ENCODE measurements at places on chromosomes 4 and X.

DNA sequence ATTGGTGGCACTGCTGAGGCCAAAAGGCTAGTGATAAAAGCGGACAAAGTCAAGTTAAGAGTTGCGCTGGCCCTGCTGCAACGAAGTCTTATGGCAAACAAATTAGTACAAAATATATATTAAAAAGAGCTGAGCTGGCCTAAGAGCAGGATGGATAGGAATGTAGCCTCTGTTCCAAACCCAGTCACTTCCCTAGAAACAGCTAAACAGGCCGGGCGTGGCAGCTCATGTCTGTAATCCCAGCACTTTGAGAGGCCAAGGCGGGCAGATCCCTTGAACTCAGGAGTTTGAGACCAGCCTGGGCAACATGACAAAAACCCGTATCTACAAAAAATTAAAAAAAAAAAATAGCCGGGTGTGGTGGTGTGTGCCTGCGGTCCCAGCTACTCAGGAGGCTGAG lies 32.4 kb upstream of the UGDH start:
- no peak for DNase-seq

GRCh38 chr4:148515248-148515647 lies 73.0 kb upstream of the NR3C2 start:
- no peak for DNase-seq

GRCh38 chr4:8292478-8293107 lies 23.0 kb downstream of the HTRA3 start:
- no peak for DNase-seq

GRCh38 chr4:83677656-83678055 lies 141.7 kb downstream of the GPAT3 start:
- no peak for DNase-seq

GRCh38 chr4:142377342-142378091 lies 468.6 kb downstream of the INPP4B start:
- no peak for DNase-seq

- DNase-seq = no peak
Observed at GRCh38 chrX:71814123-71814912, 51.2 kb downstream of the CXorf49B start.

DNA sequence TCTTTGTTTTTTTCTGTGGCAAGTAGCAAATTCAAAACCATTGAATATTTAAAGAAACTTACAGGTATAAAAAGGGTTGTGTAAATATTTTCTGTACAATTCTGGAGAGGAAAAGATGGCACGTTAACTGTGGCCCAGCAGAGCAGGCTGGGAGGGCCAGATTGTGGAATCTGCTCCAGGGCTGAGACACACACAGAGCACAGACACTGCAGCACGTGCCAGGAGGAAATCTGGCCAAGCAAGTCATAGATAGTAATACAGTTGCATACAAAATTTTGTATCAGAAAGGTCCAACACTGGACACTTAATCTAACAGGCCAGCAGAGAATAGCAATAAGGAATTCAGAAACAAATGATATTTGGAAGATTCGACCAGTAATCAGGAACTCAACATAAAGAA lies 763.7 kb downstream of the PDHA2 start:
- DNase-seq = no peak

DNA sequence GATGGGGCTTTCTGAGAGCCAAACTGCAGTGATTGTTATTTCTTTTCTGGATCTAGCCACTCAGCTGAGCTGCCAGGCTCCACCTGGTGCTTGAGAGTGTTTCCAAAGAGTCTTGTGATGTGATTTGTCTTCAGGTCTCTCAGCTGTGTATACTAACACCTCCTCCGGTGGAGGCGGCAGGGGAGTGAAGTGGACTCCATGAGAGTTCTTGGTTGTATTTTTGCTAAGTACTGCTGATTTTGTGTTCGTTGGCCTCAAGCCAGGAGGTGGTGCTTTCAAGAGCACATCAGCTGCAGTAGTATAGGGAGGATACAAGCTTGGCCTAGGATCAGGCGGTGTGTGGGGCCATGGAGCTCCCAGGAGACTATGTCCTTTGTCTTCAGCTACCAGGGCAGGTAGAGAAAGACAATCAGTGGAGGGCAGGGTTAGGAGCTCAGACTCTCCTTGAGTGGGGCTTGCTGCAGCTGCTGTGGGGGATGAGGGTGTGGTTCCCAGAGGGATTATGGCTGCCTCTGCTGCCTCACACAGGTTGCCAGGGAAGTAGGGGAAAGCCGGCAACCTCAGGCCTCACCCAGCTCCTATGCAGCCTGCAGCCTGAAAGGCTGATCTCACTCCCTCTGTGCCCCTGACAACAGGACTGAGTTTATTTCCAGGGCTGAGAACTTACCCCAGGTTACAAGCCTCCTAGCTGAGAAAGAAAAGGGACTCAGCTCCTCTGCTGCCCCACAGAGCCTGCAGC lies 62.4 kb downstream of the NPFFR2 start:
- DNase-seq = no peak

GRCh38 chr4:96637971-96638412 lies 798.1 kb downstream of the PDHA2 start:
- no peak for DNase-seq

GRCh38 chrX:116284400-116284799 lies 113.9 kb downstream of the AGTR2 start:
- DNase-seq = no peak

GRCh38 chrX:32877592-32877991 lies 333.8 kb downstream of the DMD start:
- no peak for DNase-seq

DNA sequence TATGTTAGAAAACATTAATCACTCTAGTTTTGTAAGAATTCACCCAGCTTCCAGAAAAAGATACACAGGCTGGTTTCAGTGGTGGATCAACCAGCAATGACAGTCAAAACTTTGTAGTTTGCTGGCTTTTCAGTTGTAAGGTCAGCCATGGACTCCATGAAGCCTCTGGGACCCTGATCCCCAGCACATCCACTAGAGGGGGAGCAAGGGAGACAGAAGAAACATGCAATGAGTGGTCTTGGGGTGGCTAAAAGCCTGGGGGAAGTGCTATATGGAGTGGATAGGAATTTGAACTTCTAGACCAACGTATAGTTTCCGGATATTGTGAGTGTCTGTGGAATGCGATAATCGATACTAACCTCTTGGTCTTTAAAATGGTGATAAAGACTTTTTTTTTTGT lies 72.7 kb downstream of the AFF2 start:
- DNase-seq = no peak

DNA sequence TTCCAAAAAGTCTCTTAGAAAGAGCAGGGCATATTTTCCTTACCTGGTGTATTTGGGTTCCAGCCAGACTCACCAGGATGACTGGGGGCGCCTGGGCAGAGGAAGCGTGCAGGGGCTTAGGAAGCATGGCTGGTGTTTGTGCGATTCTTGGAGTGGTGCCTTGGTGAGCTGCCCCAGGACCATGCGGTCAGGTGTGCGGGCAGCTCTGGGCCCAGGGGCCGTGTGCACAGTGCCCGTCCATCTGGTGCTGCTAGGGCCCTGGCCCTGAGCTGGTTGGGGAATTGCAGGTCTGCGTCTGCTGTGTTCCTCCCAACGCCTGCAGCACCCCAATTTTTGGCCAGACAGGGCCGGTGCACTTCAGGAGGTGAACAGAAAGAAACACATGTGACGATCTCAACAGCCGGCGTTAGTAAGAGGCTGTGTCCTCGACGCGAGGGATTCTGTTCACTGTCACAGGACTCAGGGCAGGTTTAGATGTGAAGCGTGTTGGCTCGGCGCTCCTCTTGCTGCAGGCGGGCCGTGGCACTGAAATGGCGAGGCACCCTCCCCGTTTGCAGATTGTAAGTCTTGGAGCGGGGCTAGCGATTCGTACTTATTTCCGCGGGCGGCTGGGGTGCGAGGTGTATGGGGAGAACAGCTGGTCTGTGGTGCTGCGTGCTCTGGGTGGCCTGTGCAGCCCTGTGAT lies 15.2 kb downstream of the RGS12 start:
- no peak for DNase-seq

DNA sequence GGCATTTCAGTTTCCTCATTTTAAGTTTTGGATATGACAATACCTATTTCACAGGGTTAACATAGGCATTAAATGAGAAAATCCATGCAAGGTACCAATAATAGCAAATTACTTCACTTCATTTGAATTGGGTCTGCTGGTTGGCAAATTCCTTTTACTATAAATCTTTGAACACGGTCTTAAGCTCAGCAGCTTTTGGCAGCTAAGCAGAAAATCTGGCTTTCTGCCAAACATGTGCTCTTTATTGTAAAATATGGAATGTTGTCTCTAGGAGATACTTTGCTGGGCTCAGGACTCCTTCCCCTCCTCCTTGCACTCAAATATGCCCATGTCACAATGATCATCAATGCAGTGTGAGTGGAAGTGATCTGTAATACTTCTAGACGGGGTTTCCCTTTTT lies 16.8 kb upstream of the DMP1 start:
- DNase-seq = no peak

DNA sequence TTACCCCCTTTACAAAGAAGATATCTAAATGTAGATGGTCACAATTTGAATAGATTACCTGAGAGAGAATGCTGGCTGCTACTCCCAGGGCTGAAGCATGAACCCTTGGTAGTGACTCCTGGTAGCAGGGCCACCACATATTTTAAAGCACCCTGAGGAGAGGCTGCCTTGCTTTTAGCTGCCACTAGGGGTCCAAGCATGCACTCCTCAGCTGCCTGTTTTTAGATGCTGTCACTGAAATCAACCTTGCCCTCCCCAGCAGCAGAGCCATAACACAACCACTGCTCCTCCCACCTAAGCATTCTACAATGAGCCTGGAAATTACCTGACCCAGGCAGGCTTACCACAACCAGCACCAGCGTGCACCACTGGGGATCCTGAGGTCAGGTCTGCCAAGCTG lies 850.9 kb downstream of the FAM133A start:
- no peak for DNase-seq

- DNase-seq = no peak
Observed at GRCh38 chr4:99817309-99817890, 773 bp downstream of the DAPP1 start.

- DNase-seq = no peak
Observed at GRCh38 chr4:147971116-147971515, 239.2 kb downstream of the ARHGAP10 start.

- no peak for DNase-seq
Observed at GRCh38 chrX:51494409-51494808, 2.0 kb downstream of the NUDT11 start.

- no peak for DNase-seq
Observed at GRCh38 chrX:45372151-45372550, 171.5 kb upstream of the DIPK2B start.

GRCh38 chr4:176443646-176444409 lies 124.1 kb downstream of the SPCS3 start:
- DNase-seq = no peak

DNA sequence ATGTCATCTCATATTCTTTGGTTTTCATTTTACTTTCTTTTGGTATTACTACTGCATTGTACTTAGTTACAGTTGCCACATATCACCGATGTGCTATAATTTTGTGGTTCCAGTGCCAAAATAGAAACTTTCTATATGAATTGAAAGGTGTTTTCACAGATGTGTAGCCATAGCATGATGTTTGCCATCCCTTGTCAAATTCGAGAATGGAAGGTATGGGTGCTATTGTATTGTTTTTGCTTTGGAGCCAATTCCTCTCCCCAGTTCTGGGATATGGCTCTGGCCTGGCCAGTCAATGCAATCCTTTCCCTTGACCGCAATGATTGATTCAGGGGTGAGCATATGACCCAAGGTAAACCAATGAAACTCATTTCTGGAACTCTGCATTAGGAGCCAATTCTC lies 86.2 kb upstream of the RPS6KA3 start:
- no peak for DNase-seq

DNA sequence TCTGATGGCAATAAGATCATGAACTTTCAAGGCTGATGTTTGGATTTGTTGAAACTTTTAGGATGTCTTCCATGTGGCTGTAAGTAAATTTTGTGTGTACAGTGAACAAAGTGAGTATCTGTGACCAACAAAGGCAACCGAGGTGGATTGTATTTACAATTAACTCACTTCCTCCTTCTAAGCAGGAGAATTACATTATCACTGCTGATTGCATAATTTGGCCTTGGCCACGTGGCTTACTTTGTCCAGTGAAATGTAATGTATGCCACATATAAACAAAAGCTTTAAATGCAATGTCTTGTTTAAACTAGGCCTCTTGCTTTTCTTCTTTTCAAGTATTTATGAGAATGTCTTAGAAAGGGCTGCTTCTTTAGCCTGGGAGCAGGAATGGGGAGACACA lies 66.3 kb upstream of the MAD2L1 start:
- no peak for DNase-seq

DNA sequence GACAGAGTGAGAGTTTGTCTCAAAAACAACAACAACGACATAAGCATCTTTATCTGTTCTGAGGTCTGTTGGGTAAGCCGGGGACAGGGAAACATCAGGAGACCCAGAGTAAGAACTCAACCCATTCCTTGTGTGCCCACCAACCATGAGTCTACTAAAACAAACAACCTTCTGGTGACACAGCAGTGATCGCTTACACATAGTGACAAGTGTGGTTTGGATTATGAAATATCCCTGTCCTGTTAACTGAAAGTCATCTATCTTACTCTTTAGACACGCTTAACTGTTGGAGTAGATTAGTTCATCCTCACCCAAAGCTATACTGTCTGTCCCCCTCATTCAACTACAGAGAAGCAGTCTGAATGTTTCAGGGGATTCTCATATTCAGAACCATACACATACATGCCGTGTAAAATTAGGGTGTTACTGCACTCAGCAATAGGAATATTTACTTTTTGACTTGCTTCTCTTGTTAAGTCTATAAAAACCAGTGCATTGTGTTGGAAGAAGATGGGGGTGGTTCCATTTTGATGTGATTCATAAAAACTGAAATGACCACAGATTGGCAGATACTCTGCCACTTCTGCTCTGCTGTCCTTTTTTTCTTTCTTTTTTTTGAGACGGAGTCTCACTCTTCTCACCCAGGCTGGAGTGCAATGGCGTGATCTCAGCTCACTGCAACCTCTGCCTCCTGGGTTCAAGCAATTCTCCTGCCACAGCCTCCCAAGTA lies 27.4 kb downstream of the PHKA2 start:
- no peak for DNase-seq

- no peak for DNase-seq
Observed at GRCh38 chrX:139936259-139936658, 3.4 kb upstream of the ATP11C start.

DNA sequence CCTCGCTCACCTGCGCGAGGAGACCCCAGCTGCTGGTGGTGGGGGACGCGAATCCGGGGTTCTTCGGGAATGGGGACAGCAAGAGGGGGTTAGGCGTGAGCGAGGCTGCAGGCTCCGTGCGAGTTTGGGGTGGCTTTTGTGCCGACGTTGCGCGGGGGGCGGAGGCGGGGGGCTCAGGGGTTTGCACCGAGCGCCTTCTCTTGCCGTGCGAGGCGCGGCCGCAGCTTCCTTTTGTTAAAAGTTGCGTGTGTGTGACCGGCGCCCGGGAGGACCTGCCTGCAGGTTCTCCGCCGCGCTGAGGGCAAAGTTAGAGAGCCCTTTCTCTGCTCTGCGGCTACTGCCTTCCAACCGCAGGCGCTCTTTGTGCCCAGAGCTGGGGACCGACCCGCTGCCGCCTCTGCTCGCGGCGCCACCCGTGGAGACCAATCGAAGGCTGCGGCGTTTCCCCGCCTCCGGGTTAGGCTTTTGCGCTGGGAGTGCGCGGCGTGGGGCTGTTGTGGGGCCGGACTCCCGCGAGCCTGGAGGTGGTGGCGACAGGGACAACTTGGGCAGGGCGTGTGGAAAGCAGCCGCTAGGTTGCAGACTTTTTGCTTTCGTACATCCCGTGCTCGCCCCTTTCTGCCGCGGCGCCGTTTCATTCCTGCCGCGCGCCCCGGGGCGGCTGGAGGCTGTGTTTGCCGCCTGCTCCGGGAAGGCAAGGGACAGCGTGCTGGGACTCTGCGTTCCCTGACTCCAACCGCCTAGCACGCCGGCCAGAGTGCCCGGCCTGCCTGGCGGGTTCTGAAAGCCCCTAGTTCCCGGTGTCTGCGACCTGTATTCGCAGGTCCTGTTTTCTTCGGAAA lies 716 bp downstream of the KIT start:
- no peak for DNase-seq

Measured in stimulated activated CD8-positive, alpha-beta memory T cell treated with anti-CD3 and anti-CD28 coated beads, Interleukin-4, amount 100 ng/mL, for 1 hour (primary cell).